ENCODE measurements at places on chromosomes 3 and 15.

DNA sequence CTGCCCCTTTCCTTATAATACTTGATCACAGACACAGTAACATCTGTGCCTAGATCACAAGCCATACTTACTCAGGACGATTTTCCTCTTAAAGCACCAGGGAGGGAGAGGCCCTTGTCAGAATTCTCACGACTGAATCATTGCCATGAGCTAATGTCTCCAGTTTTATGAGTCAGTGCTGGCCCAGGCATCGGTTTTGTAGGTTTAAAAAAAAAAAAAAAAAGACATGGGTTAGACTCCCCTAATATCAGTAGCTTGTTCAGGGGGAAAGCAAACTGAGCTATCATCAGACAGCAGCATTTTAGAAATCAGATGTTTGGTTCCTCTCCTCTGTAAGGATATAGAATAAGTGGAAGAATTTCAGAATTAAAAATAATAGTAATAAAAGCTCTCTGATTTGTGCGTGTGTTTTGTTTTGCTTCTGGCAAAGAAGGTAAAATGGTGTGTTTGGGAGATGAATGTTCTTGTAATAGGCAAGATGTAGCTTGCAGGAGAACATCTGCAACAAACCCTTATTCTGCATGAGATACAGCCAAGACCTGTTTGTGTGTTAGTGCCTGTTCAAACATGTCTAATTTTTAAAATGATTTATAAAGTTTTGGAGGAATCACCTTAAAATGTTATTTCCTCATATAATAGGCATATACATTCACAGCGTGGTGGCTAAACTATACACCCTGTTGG is 193.6 kb downstream of the TP63 start:
- no peak for DNase-seq

DNA sequence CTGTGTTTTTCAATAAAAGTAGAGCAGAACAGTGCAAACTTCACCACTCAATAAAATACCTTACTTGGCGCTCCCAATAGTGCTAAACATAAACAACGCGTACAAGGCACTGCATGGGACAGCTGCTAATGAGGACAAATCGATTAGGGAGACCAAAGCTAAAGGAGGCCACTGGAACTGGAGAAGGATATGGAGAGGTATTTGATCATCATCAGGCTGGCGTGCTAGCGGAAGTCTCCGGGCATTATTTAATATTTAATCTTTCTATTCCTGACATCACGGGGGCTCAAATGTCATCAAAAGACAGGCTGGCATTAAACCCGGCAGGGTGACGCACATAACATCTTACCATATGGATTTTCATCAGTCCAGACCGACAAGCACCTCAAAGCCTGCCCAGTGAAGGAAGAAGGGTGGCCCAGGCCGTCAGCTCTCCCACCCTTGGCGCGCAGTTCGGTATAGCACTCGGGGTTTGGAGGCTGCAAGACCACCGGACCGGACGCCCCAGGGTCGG is 604 bp downstream of the CCPG1 start:
- DNase-seq = no peak

- no peak for DNase-seq
Measured at GRCh38 chr3:99951701-99952100, 134.0 kb downstream of the CMSS1 start.

DNA sequence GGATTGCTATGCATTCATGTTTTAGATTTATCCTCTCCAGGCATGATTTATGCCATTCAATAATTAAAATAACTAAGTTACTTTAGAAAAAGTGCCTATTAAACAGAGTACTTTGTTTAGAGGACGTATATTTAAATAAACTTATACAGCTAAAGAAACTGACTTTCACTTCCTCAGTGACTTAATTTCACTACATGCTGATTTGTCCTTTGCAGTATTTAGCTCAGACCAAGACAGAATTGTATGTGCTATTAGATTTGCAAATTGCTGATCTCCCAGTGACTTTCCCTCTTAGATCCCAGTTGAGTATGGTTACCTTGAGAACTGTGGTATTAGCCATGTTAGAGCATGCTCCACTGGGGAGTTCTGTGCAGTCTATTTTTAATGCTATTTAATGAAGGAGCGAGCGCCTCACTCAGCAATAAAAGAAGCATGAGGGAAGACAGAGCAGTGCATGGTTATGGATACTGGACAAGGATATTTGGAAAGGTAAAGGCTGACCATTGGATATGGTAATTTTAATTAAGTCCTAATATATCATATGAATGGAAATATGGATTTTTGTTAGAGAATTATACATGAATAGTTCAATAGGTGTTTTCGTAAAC is 2.7 kb downstream of the ARPP21 start:
- no peak for DNase-seq

DNA sequence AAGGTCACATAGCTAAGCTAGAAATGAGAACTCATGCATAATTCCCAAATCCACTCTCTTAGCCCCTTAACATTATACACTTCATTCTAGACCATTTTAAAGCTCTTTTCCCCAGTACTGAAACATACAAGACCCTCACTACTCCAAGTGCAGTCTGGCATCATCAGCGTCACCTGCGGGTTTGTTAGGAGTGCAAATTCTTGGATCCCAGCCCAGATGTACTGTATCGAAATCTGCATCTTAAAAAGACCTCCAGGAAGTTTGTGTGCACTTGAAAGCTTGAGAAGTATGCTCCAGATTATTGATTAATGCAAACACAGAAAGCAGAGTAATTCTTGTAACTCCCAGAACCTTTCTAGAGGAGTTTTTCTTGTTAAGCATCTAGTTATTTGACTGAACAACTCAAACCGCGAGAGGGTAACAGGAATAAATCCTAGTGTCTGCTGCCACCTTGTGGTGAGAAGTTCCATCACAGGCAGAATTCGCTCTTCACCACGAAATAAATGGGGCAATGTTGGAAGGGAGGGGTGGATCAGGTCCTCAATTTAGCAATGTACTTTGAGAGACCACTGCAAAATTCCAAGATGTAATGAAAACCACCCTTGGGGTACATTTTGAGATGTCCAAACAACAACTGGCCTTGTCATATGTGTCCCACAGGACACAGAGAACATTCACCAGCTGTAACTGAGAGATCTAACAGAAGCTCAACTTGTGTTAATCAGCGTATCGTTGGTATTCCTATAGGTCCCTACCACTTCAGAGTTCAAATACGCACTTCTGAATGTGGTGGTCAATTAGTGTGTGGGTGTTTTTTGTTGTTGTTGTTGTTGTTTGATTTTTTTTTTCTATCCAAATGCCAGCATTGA is 583 bp upstream of the C3orf49 start:
- DNase-seq = peak; percentile 44

DNA sequence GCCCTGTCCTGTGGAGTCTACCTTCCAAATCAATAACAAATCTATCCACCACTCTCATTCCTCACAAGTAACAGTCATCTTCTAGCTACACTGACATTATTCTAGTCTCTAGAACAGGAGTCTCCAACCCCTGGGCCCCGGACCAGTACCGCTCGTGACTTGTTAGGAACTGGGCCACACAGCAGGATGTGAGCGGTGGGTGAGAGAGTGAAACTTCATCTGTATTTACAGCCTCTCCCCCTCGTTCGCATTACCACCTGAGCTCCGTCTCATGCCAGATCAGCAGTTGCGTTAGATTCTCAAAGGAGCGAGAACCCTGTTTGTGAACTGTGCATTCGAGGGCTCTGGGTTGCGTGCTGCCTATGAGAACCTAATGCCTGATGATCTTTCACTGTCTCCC is 31.9 kb downstream of the ROBO2 start:
- DNase-seq = no peak

DNA sequence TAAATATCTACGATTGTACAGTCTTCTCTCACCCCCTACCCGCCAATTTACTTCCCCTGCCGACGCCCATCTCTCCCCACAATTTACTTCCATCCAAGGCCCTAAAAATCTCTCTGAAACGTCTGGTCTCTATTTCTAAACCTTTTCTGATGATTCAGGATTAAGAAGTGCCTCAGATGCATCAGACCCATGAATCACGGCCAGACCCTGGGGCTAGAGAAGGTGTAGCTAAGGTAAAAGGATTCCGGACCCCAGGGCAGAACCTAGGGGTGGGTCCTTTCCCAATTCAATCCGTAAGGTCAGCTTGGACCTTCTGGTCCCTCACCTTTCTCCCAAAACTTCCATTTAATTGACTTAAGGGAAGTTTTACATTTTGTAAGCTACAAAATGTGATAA is 46.4 kb downstream of the LRIG1 start:
- no peak for DNase-seq

DNA sequence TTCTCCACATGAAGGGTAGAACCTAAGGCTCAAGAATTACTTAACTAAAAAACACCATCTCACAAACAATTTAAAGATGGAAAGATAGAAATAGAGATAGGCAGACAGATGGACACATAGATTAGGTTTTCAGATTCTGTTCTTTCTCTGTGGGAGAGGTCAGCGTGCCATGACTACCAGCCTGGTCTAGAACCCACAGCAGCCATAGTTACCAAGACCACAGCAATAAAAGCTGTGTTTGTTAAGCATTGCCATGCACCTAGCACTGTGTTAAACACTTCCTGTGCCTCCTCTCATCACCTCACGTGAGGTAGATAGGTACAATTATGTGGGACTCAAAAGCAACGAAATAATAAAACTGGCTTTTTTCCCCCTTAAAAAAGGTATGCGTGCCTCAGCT is 83.1 kb upstream of the TSEN2 start:
- DNase-seq = no peak

DNA sequence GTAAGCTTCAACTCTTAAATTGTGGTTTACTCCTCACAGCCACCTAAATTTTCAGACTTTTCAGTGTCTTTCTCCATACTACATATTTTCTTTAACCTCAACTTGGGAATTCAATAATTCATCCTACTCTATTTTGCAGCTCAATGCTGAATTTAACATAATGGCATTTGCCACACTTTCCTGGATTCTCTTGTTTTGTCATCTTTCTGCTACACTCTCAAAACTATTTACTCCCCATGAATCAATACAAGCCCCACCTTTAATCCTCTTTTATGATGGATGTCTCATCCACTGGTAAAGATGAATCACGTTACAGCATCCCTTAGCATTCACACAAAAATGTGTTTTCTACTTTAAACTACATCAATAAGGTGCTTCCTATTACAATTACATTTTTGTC is 19.6 kb upstream of the CHMP2B start:
- no peak for DNase-seq

DNA sequence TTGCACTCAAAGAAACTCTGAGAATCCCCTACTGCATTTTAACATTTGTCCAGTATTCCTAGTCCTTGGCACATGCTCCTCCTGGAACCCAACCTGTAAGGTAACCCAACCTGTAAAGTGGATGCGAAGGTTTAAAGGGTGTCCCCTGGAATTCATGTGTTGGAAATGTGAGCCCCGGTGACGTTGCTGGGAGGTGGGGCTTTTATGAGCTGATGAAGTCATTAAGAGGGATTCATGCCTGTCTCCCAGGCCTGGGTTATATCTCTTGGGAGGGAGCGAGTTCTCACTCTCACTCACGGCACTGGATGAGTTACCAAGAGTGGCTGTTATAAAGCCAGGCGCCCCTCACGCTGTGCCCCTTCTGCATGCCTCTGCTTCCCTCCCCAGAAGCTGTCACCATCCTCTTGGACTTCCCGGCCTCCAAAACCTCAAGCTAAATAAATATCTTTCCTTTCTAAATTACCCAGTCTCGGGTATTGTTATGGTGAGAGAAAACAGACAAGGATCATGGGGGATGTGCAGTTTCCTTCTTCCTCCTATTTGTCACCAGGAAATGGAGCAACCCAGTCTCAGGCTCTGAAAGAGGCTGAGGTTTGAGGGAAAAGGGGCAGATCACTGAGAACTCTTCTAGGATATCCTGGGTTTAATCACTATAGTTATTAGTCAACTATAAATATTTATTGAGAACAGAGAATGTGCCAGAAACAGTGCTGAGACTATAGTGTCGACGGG is 7.6 kb downstream of the XXYLT1 start:
- no peak for DNase-seq

DNA sequence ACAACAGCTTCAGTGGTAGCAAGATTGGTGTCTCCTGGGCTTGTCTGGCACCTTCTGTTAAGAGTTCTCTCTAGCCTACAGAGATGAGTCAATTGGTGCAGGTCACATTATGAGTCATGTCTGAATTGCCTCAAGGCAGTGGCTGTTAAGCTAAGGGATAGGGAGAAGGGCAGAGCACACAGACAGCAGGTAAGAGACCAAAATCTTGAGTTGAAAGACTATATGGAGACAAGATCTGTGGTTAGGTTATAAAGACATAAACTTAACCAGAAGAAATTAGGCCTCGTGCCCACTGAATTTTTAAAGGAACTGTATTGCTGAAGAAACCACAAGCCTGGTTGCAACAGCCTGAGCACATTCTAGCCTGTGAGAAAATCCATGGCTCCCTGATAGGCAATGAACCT is 19.2 kb upstream of the KPNA1 start:
- DNase-seq = peak; percentile 82

- peak; percentile 21 for DNase-seq
Measured at GRCh38 chr15:61327019-61327631, 98.0 kb upstream of the RORA start.

DNA sequence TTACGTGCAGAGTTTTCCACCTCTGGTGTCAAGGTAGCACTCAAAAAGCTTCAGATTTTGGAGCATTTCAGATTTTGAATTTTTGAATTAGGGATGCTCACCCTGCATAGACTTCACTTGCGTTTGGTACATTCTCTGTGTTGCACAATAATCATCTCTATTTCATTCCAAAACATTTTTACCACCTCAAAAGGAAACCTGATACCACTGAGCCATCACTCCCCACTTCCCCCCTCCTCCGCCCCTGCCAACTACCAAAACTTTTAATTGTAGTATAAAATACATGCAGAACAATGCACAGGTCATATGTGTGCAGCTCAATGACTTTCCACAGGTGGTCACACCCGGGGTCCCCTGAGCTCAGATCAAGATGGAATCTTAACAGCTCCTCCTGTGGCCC is 208.8 kb downstream of the SV2B start:
- no peak for DNase-seq

All from GM13977 (cell line).